Liver (tissue), 10 donors: ENCODE measurements at places on chromosomes 11 and 22. TPM values are rescaled to one million over a fixed set of nuclear protein-coding genes. Genes with fewer than 3 reads are reported as not detected.

DNA sequence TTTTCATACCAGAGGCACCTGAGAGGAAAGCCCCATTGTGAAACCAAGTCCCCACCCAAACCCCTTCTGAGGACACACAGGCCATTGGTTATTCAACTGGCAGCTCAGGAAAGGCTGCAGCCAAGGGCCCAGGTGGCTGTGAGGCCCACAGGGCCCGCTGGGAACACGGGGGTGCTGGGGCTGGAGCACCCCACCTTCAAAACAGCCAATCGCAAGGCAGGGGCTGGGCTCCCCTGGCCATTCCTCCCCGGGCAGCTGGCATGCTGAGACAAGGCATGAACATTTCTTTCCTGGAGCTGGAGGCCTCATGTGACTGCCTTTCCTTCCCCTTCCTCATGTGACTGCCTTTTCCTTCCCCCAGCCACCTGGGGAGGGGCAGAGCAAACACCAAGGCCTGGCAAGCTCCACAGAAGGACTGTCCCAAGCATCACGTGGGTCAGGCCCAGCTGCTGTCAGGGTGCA is 76.9 kb downstream of the PIWIL3 start:
- DNase-seq: no peak

GRCh38 chr22:38921120-38921519 is 36.3 kb upstream of the APOBEC3A start:
- no peak for DNase-seq

DNA sequence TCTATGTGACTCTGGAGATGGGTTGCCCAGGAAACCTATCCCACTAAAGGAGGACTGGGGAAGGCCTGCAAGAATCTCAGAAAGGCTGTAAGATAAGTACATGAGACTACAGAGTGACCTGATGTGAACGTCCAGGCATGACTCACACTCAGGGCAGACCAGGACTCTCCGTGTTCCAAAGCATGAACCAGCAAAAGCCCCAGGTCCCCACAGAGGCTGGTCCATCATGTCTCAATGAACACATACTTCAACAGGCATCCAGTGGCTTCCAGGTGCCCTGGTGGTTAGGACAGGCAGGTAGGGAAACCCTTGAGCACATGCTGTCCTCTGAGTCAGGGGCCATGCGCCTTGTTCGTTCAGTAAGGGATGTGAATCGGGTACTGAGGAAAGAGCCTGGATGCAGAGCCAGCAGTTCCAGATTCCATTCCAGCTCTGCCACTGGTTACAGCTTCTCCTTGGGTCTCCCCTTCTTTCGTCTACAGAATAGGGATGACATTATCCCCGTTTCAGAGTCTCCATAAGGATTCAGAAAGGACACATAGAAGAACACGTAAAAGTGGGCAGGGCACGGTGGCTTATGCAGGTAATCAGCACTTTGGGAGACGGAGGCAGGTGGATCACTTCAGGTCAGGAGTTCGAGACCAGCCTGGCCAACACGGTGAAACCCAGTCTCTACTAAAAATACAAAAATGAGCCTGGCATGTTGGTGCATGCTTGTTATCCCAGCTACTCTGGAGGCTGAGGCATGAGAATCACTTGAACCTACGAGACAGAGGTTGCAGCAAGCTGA is 129.0 kb upstream of the TEAD1 start:
- no peak for DNase-seq

The TEF gene
- total RNA-seq: 16.2 TPM

DNA sequence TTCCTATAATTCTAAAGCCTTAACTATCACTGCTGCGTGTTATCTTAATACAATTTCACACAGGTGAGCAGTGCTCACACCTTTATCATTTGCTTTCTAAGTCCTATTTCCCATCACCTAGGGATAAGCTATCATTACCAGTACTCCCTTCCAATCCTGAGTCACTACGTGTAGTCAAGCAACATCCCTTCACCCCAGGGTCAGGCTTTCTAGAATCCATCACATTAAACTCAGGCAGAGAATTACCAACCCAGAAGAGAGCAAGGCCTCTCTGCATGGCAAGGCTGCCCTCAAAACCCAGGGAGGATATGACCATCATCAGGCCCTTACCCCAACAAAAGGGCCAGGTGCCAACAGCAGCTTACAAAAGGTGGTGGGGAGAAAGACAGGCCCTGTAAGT is 9.8 kb downstream of the PACSIN2 start:
- no peak for DNase-seq

DNA sequence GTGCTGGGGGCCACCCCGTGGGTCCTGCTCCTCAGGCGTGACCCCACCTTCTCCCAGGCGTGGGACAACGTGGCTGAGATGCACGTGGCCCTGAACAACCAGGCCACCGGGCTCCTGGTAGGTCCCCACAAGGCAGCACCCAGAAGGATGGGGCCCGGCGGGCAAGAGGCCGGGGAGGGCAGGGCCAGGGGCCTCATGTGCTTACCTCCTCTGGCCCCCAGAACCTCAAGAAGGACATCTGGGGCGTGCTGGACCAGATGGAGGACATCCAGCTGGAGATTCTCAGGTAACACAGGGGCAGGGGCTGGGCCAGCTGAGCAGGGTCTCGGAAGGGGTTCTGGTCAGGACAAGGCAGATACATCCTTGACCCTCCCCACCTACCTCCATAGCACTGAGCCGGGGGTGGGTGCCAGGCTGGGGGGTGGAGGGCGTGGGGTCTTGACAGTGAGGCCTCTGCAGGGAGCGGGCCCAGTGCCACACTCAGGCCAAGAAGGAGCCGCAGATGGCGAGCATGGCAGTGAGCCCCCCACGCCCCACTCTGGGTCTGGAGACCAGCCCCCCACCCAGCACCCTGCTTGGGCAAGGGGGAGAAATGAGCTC is 186.3 kb downstream of the IGLL1 start:
- no peak for DNase-seq

The HBG1 gene
- 75.1 TPM for total RNA-seq

The GSTT2 gene
- 0.19 TPM for total RNA-seq

- DNase-seq: no peak
These were observed 28.8 kb downstream of the YAP1 start for GRCh38 chr11:102139081-102139498.

- no peak for DNase-seq
These were observed 93.9 kb downstream of the CD44 start for GRCh38 chr11:35232891-35233330.

DNA sequence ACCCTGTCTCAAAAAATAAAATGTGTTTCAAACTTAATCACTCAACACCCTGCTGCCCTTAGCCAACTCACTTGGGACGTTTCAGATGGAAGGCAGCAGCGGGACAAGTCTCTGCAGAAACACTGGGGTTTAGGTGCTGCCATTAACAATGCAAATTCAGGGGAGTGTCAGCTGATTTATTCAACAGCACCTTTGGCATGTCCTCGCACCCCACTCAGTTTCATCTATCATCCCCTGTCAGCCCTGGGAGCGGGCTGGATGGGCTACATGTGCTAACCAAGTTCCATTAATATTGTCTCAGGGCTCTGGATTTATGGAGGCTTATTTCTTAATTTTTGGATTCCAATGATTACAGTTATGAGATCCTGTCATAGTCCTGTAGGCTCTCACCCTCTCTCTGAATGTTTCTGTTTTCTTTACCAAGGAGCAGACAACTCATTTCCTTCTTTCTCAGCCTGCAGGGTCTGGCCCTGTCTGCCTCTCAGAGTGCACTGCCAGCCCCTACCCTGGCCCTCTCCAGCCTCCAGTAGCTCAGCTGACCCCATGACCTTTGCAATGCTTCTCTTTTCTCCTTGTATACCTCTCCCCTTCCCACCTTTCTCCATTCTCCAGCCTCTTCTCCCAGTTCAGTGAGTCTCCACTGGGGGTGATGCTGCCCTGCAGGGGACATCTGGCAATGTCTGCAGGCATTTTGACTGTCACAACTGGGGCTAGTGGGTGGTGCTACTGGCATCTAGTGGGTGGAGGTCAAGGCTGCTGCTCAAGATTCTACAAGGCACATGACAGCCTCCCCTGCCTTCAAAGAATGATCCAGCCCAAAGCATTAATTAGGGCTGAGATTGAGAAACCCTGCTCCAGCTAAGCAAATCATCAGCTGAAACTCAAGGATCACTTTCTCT is 79.0 kb downstream of the APIP start:
- no peak for DNase-seq

The MMP7 gene
- not detected for total RNA-seq

The PRG2 gene
- total RNA-seq: not detected

- DNase-seq: no peak
These were observed 92.0 kb upstream of the KCNQ1OT1 start for GRCh38 chr11:2791521-2792380.

GRCh38 chr11:65486570-65487466 is 12.0 kb upstream of the MALAT1 start:
- DNase-seq: no peak

GRCh38 chr11:130457623-130458409 is 9.4 kb downstream of the ADAMTS15 start:
- no peak for DNase-seq

DNA sequence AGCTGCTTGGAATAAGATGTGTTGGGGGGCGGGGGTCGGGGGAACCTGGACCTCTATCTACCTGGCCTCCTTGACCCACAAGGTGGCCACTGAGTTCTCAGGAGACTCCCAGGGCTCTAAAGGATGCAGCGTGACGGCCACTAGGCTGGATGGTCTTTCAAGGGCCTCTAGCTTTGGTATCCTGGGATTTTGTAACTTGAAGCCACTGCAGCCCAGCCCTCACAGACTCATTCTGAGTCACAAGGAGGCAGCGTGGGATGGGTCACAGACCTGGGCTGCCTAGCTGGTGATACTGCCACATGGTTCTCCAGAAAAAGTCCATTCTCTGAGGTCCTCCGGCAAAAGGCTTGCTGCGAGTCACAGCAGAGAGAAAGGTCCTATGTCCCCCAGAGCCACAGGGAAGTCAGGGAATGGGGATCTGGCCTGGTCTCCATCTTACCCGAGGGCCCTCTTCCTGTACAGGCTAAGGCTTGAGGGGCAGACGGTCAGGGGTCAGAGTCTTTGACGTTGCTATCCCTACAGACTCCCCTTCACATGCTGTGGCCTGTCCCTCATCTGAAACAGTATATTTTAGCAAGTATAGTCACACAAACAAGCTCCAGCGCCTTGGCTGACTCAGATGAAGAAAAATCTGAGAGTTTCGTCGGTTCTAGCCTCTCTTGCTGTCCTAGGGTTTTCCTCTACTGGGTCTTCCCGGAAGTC is 52.4 kb downstream of the KCNC1 start:
- DNase-seq: no peak

- DNase-seq: no peak
These were observed 451.7 kb upstream of the DDI1 start for GRCh38 chr11:103584720-103585119.

The MYO7A gene
- 33.6 TPM for total RNA-seq

The CBL gene
- total RNA-seq: 5.5 TPM

- no peak for DNase-seq
These were observed 9.3 kb downstream of the RPL3 start for GRCh38 chr22:39309881-39310714.

GRCh38 chr11:66543263-66544107 is 2.4 kb downstream of the ZDHHC24 start:
- DNase-seq: peak; percentile 62

The TRIM29 gene
- 0.33 TPM for total RNA-seq
